Suppressor macrophage (primary cell): ENCODE measurements at places on chromosomes 7 and 10.

GRCh38 chr7:73622909-73623797, 1.2 kb downstream of the MLXIPL start:
- peak; percentile 26 for DNase-seq

DNA sequence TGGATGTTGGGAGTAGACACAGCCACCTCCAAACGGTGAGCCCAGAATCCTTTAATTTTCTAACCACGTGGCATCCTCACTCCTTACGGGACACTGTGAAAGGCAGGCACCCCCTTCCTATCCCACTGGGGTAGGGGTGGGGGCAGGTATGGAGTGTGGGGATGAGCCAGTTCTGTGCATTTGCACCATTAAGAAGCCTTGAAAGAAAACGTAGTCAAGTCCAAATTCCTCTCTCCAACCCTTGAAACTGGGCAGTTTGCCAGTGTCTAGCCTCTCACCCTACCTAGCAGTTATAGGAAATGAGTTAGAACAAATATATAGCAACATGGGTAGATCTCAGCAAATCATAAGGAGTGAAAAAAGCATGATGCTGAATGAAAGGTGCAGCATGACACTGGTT, 92.4 kb upstream of the LEP start:
- no peak for DNase-seq

DNA sequence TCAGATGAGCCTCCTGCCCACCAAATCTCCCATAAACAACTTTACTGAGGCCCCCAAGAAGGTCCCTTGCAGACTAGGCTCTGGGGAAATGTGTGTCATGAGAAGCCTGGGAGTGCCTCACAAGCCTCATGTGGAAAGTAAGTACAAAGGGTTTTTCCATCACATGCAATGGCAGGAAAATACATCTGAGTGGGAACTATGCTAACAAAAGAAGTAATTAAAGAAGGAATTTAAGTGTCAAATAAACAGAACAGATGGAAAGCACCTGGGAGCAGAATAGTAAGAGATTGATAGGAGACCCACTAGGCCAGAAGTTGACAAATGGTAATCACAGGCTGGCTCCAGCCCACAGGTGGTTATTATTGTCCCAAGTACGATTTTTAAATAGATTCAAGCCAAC, 20.5 kb downstream of the GSAP start:
- no peak for DNase-seq

DNA sequence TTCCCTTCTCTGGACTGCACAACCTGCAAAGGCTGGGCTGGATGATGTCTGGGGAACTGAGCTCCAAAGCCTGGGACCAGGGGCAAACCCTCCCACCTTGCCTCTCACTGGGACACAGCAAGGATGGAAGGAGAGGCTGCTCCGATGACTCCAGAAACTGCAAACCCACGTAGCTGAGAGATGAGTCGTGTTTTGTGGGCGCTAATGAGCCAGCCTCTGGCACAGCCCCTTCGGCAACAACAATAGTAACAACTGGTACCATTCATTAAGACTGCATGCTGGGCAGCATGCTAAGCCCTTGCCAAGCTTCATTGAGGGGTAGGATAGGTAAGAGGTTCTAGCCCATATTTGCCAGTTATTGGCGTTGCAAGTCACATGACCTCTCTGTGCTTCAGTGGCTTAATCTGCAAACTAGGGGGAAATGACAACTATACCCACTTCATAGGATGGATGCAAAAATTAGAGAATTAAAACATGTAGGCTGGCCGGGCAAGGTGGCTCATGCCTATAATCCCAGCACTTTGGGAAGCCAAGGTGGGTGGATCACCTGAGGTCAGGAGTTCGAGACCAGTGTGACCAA, 145.9 kb downstream of the SH3PXD2A start:
- no peak for DNase-seq

GRCh38 chr10:47335906-47336305, 12.3 kb upstream of the RBP3 start:
- no peak for DNase-seq

DNA sequence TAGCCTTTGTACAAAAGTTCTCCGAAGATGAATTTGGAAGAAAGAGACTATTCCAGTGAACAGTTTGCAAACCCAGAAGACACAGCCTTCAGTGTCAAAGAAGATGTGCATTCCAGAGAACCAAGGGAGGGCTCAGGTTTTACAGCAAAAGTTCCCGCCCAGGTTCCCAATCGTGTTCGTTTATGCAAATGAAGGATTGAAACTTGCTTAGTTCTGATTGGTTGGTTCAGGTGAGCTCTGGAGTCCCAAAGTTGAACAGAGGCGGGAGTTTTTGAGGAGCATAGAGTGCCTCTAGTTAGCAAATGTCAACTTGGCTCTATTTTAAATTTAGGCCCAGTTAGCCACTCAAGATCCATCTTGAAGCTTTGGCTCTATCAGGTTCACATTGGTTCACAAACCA, 51.3 kb downstream of the TMEM270 start:
- DNase-seq: no peak

- DNase-seq: no peak
Observed at GRCh38 chr7:103919272-103919868, 70.1 kb downstream of the RELN start.

GRCh38 chr10:116477986-116478664, 50.5 kb downstream of the PNLIPRP3 start:
- DNase-seq: no peak

DNA sequence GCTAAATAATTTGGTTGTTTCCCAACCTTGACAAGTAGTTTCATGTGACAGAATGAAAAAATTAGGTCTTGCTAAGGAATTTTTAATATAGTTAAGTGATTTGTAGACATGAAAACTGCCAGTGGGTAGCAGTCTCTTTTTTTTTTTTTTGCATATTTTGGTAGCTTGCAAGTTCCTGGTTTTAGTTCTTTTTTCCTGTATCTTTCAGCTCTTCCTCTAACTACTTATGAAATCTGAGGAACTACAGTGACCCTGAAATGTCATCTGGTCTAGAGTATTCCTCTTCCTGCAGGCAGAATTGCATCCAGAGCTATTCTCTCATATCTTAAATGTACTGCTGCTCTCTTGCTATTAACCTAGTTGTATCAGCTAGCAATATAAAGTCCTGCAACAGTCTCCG, 160.4 kb downstream of the HDAC9 start:
- DNase-seq: peak; percentile 38

DNA sequence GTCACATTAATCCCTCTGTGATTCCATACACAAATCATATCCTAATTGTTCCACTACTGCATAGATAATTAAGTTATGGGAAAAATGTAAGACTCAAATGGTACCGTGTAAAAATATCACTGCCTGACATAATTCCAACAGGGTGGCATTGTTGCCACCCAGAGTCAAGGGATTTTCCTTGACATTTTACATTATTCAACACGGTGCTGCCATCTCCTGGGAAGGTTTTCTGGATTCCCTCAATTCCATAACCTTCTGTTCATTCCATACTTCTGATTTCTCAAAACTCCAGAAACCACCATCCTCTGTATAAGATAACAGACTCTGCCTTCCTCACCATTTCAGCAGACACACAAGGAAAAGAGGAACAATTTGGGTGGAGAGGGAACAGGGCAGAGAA, 495.9 kb downstream of the XPNPEP1 start:
- DNase-seq: no peak

- DNase-seq: no peak
Observed at GRCh38 chr7:30914596-30914995, 2.9 kb downstream of the AQP1 start.

DNA sequence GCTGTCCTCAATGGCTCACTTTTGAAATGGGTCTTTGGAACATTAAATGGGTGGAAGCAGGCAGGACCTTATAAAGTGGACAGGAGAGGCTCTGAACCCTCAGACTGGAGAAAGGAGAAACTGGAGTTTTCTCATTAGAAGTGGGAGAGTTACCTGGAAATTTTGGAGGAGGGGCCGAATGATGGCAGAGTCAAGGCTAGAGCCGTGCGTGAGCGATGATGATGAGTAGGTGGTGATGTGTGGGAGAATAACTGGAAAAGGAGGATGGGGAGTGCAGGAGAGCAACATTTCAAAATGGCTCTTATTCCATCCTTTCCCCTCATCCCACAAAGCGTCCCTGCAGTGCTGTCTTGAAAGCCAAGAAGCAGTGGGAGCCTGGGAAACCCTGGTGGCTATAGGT, 274.0 kb downstream of the LRMDA start:
- DNase-seq: no peak

DNA sequence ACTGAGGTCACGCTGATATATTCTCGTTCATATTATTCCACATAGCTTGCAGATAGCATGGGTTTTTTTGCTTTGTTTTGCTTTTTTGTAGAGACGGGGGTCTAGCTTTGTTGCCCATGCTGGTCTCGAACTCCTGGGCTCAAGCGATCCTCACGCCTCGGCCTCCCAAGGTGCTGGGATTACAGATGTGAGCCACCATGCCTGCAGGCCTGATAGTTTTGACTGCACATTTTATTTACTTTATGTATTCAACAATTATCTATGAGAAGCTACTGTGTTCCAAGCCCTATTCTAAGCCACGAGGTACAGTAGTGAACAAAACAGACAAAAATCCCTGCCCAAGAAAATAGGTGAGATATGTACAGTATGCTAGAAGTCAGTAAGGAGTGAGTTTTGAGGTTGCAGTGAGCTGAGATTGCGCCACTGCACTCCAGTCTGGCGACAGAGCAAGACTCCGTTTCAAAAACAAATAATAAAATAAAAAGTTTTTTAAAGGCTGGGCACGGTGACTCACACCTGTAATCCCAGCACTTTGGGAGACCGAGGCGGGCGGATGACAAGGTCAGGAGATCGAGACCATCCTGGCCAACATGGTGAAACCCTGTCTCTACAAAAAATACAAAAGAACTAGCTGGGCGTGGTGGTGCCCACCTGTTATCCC, 1.3 kb upstream of the YWHAG start:
- peak; percentile 31 for DNase-seq

DNA sequence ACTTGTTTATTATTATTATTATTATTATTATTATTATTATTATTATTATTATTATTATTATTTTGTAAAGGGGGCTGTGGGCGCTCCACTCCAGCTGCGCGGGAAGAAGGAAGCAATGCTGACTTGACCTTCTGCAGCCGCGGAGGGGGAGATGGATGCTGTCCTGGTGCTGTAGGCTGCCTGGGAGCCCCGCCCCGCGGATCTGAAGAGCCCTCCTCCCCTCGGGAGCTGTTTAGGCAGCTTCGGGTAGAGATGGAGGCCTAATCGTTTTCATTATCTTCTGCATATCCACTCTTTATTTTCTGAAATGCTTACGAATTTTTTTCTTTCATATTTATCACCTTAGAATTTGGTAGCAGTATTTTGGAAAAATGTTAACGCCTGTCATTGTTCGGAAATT, 101.2 kb upstream of the KLF6 start:
- DNase-seq: no peak

DNA sequence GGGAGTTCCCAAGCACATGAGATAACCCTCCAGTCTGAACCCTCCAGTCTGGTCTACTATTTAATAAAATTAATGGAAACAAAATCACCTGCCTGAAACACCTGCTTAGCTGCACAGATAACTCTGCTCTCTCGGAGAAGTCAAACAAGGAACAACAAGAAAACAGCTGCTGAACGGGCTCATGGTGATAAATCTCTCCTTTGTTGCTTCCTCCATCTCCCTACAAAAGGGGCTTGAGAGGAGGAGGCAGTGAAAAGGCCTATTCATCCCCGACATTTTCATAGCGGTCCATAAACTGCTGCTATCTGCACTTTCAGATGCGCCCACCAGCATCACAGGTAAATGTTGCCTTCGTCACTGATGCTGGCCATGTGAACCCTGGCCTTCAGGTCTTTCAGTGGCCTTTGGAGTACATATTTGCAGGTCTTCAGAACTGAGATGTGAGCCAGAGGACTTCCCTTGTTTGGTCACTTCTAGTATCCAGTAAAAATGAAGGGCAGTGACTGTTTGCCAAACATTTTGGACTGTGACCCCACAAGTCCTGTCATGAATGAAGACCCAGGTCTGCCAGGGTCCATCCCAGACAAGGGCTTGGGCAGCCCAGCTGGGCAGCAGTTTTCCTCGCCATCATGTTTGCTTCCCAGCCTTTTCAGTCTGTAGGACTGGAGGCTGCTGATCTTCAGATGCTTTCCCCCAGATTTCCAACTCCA, 15.9 kb downstream of the FKBP6 start:
- no peak for DNase-seq

GRCh38 chr7:84105586-84105985, 89.0 kb downstream of the SEMA3A start:
- no peak for DNase-seq

DNA sequence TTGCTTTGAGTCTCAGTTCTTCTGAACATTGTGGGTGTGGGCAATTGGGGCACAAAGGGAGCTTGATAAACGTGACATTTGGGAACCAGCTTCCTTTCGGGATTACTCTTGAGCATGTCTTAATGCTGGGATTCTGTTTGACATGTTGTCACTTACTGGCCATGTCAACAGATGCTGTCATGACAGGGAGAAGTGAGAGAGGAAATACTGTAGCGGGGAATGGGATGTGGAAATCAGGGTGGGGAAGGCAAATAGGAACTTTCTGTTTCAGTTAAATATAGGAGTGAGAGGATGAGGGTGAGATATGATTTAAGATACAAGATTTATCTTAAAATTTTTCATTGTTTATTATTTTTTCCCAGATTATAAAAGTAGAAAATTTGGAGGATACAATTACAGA, 83.9 kb downstream of the SEC23IP start:
- DNase-seq: peak; percentile 28

DNA sequence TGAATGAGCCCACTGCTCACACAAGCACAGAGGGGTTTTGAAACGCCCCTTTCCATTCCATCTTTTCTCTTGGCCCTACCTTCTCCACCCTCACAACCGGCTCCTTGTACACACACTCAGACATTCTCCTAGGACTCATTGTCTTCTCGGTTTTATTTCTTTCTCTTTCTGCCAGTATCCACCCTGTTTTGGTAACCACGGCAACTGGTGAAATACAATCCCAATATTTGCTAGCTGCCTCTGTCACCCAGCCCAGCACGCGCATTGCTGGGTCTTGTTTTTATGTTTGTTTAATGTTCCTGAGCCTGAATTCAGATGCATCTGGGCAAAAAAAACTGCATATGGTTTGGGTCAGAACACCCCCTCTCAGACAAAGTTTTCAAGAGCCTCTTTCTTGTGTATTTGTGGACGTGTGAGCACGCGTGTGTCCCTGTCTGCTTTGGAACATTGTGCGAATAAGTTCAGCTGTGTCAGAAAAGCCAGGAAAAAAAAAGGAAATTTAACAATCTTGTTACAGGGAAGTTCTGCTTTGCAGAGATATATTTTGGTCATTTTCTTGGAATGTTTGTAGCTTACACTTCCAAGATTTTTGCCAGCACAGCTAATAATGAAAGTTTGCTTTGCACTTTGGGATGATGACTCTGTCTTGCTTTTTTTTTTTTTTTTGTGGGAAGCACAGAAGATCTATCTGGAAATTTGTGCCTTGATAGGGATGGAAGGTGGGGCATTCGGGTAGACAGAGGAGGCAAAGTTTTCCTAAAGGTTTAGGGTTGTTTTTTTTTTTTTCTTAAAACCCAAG, 225.9 kb downstream of the TRIL start:
- DNase-seq: no peak

GRCh38 chr10:65301181-65301580, 1624.7 kb upstream of the LRRTM3 start:
- no peak for DNase-seq

DNA sequence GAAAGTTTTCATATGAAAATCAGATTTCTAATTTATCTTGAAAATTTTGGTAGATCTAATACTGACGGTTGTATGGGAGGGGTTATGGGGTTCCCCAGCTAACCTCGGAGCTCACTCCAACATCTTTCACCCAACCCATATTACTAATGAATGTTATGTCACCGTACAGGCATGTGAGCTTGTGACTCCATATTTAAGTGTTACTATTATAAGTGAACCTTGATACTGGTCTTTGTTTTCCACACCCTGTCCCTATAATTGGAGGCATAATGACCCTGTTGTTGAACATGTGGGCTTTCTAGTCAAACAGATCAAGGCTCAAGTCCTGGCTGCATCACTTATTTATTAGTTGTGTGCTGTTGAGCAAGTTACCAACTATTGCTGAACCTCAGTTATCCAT, 27.2 kb downstream of the WDFY4 start:
- no peak for DNase-seq
